ENCODE measurements at places on chromosomes 12 and 14.

- no peak for DNase-seq
Observed at GRCh38 chr12:8665759-8666158, 3.1 kb upstream of the MFAP5 start.

DNA sequence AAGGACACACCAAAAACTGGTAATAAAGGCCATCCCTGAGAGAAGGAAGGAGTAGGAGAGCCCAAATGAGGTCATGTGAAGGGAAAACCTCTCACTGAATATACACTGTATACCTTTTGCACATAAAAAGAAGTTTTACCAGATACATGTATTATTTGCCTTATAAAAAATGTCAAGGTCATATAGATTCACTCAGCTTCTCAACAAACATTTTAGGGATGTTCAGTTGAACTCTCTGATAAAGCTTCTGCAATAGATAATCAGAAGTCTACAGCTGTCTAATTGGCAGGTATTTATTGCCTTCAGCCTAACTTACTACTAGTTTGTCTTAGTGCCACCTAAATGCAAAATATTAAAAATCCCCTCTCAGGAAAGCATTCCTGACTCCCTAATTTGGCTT is 8.7 kb downstream of the SLC11A2 start:
- no peak for DNase-seq

GRCh38 chr12:124442772-124443445 is 124.5 kb downstream of the NCOR2 start:
- no peak for DNase-seq

DNA sequence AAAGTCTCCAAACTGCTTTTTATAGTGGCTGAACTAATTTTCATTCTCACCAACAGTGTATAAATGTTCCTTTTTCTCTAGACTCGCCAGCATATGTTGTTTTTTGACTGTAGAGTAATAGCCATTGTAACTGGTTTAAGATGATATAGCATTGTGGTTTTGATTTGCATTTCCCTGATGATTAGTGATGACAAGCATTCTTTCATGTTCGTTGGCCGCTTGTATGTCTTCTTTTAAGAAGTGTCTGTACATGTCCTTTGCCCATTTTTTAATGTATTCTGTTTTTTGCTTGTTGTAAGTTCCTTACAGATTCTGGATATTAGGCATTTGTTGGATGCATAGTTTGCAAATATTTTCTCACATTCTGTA is 404.9 kb downstream of the FLRT2 start:
- peak; percentile 25 for DNase-seq

GRCh38 chr14:34252227-34252626 is 209.8 kb downstream of the SPTSSA start:
- DNase-seq, result peak; percentile 71

GRCh38 chr14:84129007-84129406 is 1400.9 kb upstream of the FLRT2 start:
- DNase-seq, result no peak

- peak; percentile 59 for DNase-seq
Observed at GRCh38 chr14:74567646-74568379, 44.2 kb downstream of the LTBP2 start.

DNA sequence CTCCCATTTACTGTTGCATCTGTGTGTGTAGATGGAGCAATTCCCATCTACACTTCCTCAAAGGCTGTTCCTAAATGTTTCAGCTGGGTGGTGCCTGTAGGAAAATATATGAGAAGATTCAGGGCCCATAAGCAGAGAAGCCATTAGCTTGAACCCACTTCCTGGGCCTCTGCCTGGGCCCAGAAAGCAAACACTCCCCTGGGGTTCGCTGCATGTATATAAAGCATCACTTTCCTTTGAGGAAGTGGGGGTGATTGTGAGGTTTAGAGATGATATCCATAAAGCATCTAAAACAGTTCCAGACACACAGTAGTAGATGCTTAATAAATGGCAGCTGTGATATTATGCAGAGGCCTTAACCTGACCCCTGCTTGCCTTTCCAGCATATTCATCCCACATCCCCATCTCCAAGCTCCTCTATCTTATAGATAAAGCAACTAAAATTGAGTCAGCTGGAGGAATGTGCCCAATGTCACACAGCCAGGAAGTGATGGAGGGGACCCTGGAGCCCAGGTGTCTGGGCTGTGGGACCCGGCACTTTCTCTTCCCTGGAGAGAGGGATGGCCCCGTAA is 280.0 kb upstream of the CRY1 start:
- DNase-seq, result no peak

- DNase-seq, result no peak
Observed at GRCh38 chr12:13170892-13171490, 25.5 kb upstream of the EMP1 start.

- no peak for DNase-seq
Observed at GRCh38 chr12:6029401-6029800, 84.3 kb upstream of the ANO2 start.

- DNase-seq, result peak; percentile 95
Observed at GRCh38 chr14:69719501-69719951, 47.4 kb upstream of the SRSF5 start.

DNA sequence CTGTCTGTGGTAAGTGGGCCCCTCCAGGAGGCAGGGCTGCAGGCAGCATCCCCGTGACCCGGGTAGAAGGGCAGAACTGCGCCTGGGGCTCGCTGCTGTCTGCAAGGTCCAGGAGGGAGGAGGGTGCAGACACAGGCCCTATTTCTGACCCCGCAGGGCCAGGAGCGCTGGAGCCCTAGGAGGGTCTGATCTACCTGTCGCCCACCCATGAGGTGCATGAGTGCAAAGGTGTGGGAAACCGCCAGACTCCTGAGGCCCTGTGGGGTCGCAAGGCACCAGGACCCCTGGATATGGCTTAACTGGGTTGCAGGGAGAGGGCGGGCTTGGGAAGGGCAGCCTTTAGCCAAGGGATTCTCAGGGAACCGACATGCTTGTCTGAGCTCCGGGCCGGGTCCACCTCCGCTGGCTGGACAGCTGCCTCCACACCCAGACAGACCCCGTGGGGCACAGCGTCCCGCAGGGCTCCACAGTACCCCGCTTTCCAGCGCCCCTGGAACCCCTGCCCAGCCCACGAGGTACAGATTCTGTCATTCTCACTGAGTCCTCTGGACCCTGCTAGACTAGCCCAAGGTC is 72.9 kb upstream of the TSPAN11 start:
- no peak for DNase-seq

- DNase-seq, result no peak
Observed at GRCh38 chr14:76117789-76118484, 33.8 kb upstream of the GPATCH2L start.

- DNase-seq, result no peak
Observed at GRCh38 chr14:76491172-76491930, 115.4 kb downstream of the ESRRB start.

- no peak for DNase-seq
Observed at GRCh38 chr14:104795781-104796686, 486 bp upstream of the AKT1 start.

DNA sequence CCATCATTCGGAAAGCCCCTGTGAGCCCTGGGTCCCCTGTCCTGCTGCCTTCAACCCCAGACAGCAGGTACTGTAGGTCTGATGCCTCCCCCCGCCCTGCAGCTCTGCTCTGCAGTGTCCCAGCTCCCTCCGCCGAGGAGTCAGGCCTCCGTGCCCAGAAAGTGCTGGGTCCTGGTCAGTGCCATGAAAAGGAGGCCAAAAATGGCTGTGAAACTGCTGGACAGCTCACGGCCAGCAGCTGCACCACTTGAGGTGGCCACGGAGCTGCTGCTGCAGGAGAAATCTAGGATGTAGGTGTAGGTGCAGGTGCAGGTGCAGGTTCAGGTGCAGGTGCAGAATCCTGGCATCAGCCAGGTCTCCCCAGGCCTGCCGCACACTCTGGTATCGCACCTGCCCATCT is 196.1 kb downstream of the SLC15A4 start:
- DNase-seq, result no peak

Data from mammary epithelial cell (primary cell).